ENCODE measurements at places on chromosomes 2 and 18. TPM values are rescaled to one million over a fixed set of nuclear protein-coding genes. Genes with fewer than 3 reads are reported as not detected.

Gene KATNAL2
- 5.4 TPM for total RNA-seq

GRCh38 chr2:72114693-72115051 is 33.0 kb downstream of the CYP26B1 start:
- DNase-seq = no peak

- DNase-seq = peak; percentile 64
Observed at GRCh38 chr18:70421471-70422390, 132.9 kb downstream of the SOCS6 start.

DNA sequence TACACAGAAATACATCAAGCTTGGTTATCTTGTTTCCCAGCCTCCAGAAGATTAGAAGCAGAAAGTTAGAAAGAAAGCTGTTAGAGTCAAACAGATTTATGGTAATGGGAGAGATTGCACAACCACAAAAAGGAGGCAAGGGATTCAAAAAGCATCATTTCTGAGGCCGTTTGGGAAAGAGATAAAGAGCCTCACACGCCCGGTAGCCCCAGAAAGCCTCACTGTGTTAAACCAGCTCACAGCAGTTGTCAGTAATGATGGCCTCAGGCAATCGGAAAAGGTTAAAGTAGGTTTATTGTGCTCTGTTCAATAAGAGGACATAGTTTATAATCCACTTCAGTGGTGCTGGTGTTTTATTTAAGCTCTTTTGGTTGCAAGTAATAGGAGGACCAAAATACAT is 111.3 kb downstream of the DCC start:
- DNase-seq = no peak

Gene YES1
- 21.7 TPM for total RNA-seq
